ENCODE measurements at places on chromosomes 3 and 15.

DNA sequence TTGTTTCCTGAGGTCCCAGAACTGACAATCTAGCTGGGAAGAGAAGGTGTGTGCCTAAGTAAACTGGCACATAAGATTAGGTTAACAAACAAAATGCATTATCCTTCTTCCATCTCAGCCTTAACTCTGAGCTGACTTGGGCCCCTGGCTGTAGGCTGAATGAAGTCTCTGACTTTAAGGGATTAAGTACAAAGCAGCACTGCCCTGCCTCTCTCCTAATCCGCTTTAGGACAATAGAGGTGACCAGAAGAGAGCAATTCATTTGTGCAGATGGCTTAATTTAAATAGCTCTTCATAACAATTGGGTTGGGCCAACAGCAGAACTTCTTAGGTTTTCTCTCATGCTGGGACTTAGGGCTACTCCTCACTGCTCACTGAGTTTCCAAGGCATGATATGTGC, 181.6 kb upstream of the SOX14 start:
- no peak for DNase-seq

- DNase-seq, result no peak
Observed at GRCh38 chr15:86317384-86317740, 237.7 kb downstream of the AGBL1 start.

DNA sequence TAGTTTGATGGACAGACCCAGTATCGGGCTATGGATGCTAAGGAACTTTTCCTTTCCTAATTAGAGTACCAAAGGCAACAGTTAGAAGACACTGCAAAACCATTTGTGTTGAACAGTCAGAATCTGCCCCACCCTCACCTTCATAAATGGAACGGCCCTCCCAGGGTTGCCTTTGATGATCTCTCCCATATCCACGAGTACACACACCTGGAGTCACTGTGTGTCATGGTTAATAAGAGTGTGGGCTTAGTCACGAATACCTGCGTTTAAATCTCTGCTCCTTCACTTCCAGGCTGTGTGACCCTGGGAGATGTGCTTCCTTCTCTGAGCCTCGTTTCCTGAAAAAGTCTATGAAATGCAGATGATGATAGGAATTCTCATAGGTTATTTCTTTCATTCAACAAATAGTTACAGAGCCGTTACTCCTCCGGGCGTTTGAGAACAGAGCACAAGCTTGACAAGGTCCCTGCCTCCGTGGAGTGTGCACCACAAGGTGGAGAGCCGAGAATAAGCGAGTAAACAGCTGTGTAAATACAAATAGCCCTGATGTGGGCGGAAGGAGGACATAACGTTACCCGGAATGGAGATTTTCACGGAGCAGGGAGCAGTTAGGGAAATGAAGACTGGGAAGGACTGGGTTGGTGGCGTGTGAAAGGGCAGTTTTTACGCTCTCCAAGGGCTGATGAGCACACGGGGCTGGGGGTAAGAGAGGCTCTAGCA, 6.7 kb downstream of the SLC51A start:
- no peak for DNase-seq

- no peak for DNase-seq
Observed at GRCh38 chr3:7205535-7205934, 344.6 kb downstream of the GRM7 start.

DNA sequence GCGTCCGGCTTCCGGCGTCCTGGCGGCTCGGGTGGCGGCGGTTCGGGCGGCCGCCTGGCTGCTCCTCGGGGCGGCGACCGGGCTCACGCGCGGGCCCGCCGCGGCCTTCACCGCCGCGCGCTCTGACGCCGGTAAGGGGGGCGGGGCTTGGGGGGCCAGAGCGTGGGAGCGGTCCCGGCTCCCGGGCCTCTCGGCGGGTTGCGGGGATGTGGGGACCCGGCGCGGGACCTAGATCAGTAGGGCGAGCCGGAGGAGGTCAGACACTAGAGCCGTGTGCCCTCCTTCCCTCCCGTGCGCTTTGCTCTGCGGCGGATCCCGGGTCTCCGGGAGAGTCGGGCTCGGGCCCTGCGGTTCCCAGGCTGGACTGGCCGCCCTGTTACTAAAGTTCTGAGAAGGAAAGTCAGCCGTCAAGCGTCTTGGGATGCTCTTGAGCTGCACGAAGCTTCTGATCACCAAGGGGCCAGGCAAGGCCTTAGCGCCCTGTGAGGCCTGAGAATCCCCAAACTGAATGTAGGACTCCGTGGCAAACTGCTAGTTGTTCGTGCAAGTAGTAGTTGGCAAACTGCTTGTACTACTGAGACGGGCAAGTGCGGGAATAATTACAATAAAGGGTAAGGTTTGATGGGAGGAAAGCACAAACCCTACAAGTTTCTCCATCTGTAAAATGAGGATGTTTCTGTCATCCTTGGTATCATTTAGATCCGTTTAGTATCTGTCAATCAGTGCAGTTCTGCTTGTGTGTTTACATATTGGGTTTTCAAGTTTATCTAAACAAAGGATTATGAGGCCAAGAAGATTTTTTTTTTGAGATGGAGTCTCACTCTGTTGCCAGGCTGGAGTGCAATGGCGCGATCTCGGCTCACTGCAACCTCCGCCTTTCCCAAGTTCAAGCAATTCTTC, 587 bp downstream of the PIGX start:
- DNase-seq, result peak; percentile 70

GRCh38 chr15:58165661-58166060, 27.5 kb downstream of the AQP9 start:
- no peak for DNase-seq

- no peak for DNase-seq
Observed at GRCh38 chr3:50333744-50334328, 5.8 kb upstream of the TUSC2 start.

DNA sequence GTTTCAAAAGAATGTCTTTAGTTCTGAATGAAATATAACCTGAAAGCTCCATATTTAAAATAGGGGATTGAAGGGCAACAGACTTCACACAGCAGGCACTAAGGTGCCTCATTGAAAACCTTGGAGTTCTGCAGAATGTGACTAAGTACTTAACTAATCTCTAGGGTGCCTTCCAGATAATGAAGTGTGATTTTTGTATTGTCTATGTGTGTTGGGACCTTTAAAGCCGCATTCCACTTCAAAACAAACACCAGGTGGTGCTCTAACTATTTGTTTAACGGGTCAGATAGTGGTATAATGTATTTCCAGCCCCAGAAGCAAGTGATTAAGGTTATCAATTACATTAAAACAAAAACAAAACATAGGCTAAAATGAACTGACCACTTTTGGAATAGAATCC, 28.0 kb downstream of the TFG start:
- DNase-seq, result peak; percentile 20

GRCh38 chr3:23913873-23914743, 2.7 kb downstream of the NKIRAS1 start:
- no peak for DNase-seq

All from NCI-H1436 (cell line).